ENCODE measurements at places on chromosomes 11 and 22. TPM values are rescaled to one million over a fixed set of nuclear protein-coding genes. Genes with fewer than 3 reads are reported as not detected.
A peak's percentile ranks its signal among the peaks of the same experiment; 100 is the strongest.

DNA sequence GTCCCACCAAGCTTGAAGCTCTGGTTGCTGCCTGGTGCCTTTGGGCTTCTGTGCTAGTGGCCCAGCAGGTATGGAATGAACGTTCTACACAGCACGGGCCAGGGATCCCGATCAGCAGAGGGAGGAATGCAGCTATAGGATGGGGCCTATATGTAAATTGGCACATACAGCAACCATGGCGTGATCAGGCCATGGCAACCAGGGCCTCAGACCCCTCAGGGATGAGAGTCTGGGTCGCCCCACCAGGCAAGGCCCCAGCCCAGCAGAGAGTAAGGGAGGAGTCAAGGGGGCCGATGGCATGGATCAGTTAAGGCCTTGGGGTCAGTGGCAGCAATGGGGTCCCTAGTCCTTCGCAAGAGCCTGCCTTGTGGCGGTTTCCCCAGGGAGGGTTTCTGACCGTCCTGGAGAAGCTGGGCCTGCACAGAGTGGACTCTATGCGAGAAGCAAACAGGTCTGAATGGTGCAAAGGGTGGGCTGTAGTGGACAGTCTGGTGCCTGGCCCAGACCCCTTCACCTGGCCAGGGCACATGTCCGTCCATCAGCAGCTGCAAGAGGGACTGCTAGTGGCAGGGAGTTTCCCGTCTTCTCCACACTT is 98.6 kb downstream of the RPS6KA4 start:
- no peak for DNase-seq

DNA sequence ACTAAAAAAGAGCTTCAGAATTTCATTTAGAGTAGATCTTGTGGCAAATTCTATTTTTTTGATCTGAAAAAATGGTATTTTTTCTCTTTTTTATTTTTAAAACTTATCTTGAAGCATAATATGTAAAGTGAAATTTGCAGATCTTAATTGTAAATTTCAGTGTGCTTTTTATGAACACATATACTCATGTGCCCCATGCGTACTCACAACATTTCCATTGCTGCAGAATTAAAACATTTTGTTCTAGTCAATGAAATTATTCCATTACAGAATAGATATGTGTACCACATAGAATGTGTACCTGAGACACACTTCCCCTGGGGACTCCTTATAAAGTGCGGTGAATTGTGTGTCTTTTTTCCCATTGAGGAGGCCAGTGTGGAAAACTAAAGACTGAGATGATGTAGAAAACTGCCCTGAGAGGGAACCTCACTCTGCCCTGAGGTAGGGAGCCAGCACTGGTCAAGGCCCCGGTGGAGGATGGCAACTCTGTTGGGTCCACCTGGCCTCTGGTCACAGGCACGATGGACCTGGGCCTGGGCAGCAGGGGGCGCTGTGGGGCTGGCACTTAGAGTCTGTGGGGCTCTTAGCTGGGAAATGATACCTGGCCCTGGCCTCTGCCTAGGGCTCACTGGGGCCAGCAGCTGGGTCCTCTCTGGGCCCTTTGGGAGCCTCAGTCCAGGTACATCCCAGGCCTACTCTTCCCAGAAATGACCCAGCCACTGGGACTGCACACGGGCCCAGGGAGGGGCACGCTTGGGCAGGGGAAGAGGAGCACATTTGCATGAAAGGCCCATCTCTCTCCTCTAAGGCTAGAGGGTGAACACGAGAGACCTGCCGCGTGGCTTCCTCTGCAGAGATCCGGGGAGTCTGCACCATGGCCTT is 77.9 kb upstream of the TOP3B start:
- peak; percentile 61 for DNase-seq

- DNase-seq, result peak; percentile 18
These were observed 6.9 kb downstream of the FGF19 start for GRCh38 chr11:69696749-69697468.

- no peak for DNase-seq
These were observed 10.9 kb downstream of the PRCP start for GRCh38 chr11:82889133-82890001.

GRCh38 chr11:86041975-86042378 is 26.9 kb downstream of the PICALM start:
- DNase-seq, result peak; percentile 87

DNA sequence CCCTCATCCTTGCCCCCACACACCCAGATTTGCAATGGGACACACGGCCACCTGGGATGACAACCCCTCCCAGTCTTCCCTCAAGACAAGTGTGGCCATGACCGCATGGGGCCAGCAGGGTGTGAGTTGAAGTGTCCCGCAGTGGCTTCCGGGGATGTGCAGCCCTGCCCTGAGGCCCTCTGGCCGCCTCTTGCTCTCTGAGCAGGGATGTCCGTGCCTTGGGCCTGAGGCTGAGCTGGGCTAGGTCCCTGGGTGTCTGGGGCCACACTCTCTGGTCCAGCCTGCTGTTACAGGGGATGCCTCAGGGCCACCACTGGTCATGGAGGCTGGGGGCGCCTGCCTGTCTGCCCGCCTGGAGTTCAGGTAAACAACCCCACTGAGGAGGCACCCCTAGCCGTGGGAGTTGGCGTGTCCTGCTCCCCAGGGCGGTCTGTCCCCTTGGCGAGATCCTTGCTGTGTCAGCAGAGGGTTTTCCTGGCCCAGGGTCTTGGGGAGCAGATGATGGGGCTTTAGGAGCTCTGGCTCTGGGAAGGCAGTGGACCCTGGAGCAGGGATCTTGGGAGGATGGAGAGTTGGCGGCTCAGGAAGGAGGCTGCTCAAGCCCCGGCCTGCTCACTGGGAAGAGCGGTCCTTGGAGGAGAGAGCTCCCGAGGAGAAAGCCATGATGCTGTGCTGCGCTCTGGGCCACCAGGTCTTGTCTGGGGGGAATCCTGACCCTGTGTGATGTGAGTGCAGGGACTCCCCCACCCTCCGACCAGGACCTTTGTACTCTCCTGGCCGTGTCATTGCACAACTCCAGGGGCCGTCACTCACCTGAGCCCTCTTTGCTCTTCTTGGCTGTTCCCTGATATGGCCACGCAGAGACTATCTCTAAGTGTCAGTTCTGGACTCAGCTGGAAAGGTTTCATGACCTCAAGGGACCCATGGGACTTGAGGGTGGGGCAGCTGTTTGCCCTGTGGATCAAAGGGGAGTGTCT is 67.9 kb downstream of the KCNQ1 start:
- DNase-seq, result no peak

DNA sequence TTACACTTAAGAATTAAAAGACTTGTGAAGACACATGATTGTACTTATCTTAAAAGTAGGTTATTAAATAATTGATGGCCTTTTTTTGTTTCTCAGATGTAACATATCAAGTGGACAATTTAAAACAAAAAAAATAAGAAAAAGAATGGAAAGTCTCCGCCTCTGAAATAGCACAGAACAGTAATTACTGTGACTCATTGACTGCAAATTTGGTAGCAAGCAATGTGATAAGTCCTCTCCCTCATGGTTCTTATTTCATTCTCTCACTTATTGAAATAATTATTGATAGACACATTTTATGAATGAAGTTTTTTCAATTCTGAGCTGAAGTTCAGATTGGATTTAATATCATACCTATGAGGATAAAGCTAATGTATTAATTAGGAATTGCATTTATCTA is 717.9 kb upstream of the LUZP2 start:
- DNase-seq, result no peak

- DNase-seq, result no peak
These were observed 76.0 kb downstream of the TRIM29 start for GRCh38 chr11:120061761-120062560.

- no peak for DNase-seq
These were observed 81.0 kb upstream of the FGF3 start for GRCh38 chr11:69899957-69900821.

- DNase-seq, result no peak
These were observed 245.4 kb downstream of the BUD13 start for GRCh38 chr11:116527180-116527991.

DNA sequence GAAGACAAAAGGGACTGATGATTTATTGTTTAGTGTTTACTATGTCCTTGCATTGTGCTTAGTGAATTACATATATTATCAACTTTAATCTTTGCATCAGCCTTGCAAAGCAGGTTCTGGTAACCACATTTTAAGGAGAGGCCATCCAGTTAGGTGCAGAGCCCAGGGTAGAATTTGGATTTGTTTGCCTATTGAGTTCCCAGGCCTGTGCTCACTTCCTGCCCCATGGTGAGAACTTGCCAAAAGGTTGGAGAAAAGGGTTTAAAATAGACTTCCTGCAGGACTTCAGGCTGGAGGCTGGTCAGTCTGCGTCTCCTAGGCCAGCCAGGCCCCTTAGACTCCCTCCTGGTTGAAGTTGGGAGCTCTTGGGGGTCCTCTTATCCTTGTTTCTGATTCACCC is 72.1 kb downstream of the ATXN10 start:
- no peak for DNase-seq

DNA sequence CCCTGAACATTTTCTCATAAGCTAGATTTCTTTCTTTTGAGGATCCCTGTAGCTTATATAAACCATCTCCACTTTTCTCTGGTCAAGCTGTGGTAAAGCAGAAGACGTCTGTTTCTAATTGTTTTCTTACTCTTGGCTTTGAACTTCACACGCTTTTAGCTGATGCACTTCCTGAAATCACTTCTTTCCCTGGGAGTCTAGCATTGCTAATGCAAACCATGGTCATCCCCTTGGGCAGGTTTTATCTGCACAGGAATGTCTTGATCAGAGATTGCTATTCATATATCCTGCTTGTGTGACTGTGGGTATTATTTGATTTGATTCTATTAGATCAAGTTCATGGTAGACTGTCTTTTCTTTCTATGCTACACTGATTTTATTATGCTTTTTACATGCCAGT is 199.2 kb upstream of the POU2AF2 start:
- DNase-seq, result no peak

- DNase-seq, result no peak
These were observed 76.1 kb downstream of the C11orf58 start for GRCh38 chr11:16814410-16815046.

GRCh38 chr22:37068859-37069258 is 17.3 kb downstream of the KCTD17 start:
- DNase-seq, result no peak

DNA sequence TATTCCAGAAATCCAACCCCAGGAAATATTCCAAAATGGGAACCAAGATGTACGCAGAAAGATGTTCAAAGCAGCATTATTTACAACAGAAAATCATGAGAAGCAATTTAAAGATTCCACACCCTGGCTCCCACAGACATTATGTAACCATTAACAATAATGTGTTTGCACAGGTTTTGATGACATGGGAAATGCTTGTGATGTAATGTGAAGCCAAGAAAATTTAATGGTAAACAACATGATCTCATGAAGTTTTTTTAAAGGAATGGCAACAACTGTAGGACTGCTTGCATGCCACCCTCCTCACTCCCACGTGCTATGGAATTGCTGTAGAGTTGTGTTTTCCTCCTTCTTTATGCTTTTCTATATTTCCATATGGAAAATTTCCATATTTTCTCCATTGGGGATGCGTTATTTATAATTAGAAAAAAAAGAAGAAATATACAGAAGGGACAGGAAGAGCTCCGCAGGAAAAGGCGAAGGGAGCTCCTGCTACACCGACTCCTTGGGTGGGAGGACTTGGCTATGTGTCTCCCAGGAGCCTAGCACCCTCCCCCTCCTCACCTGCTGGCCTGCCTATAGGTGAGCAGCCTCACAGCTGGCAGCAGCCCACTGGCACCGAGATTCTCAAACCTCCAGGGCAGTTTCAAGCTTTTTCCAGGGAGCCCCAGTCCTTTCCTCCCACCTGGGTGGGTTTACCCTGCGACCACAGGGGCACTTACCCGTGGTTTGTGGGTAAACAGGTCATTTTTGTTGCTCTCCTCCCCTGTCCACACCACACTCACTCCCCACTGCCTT is 20.9 kb downstream of the LRFN4 start:
- DNase-seq, result no peak

DNA sequence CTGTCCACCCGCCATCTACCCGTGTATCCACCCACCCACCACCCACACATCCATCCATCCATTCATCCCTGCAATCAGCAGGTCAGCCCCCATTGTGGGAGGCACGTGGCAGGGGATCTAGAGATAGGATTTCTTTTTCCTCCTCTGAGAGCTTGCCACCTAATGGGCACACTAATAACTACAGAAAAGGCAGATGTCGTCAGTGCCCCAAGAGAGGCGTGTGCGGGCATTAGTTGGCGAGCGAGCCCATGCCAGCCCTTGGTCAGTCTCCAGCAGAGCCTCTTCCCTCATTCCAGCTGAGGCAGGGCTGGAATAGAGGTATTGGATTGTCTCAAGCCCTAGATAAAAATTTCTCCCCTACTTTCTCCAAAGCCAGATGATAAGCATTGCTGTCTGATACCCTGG is 9.7 kb downstream of the USP2 start:
- DNase-seq, result peak; percentile 79

- DNase-seq, result no peak
These were observed 84.9 kb downstream of the TRPC6 start for GRCh38 chr11:101498891-101499290.

- DNase-seq, result no peak
These were observed 994.0 kb upstream of the FAT3 start for GRCh38 chr11:91230647-91231046.

DNA sequence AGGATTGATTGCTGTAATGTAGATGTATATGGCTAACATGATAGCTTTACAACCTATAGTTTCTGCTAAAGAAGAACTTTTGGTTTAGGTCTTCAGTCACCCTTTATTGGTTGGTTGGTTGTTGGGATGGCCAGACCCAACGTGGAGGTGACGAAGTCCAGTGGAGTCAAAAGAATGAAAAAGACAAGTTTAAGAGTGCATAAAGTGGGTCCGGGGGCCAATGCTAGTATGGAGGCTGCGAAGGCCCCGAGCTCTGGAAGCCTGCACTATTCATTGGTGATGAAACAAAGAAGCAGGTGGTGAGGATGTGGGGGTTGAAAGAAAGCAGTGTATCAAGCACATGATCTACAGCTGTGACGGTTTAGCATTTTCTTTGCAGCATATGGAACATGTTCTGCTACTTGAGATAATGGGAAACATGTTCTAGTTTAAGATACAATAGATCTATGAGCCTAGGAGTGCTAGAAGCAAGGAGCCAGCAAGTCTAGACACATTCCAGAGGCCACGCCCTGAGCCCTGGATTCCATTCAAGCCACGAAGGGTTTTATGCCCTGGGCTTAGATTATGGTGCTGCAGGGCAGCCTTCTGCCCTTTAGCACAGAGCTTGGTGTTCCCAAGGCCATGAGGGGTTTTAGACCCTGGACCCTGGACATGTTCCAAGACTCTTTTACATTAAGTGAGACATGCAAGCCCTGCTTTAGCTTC is 6.3 kb downstream of the TCP11L1 start:
- peak; percentile 81 for DNase-seq

The MS4A8 gene
- total RNA-seq, result not detected

The GLYATL1 gene
- total RNA-seq, result not detected

The PNPLA3 gene
- 4.1 TPM for total RNA-seq

The BCO2 gene
- total RNA-seq, result 0.93 TPM

The SLC29A2 gene
- total RNA-seq, result 3.6 TPM

The SYT12 gene
- total RNA-seq, result 0.44 TPM

The PARVA gene
- 36.7 TPM for total RNA-seq

The RRM1 gene
- total RNA-seq, result 44.7 TPM

The MOGAT2 gene
- total RNA-seq, result not detected

The OR1S2 gene
- not detected for total RNA-seq

The CADM1 gene
- not detected for total RNA-seq

The ALX4 gene
- total RNA-seq, result not detected

The ADM2 gene
- 35.4 TPM for total RNA-seq

The GRM5 gene
- total RNA-seq, result not detected

The CDCA5 gene
- 17.3 TPM for total RNA-seq
